ENCODE measurements at places on chromosomes 7 and 10. TPM values are rescaled to one million over a fixed set of nuclear protein-coding genes. Genes with fewer than 3 reads are reported as not detected.
A peak's percentile ranks its signal among the peaks of the same experiment; 100 is the strongest.

The LRRC18 gene
- total RNA-seq, result not detected

The CTNNA3 gene
- 6.9 TPM for total RNA-seq

- no peak for DNase-seq
- H3K27me3 ChIP-seq, result no peaks in the 10 kb centered on the region
- H3K27ac ChIP-seq, result no peak overlapping the region
- no peak overlapping the region for H3K4me3 ChIP-seq
Measured at GRCh38 chr7:139743267-139743966, 34.4 kb downstream of the HIPK2 start.

- H3K4me3 ChIP-seq, result no peak overlapping the region
- no peaks in the 10 kb centered on the region for H3K27me3 ChIP-seq
- no peak overlapping the region for H3K27ac ChIP-seq
- DNase-seq, result no peak
- no peaks in the 10 kb centered on the region for H3K4me1 ChIP-seq
- no peaks in the 10 kb centered on the region for H3K36me3 ChIP-seq
Measured at GRCh38 chr7:138849701-138850100, 51.7 kb upstream of the ATP6V0A4 start.

The HYAL4 gene
- not detected for total RNA-seq

DNA sequence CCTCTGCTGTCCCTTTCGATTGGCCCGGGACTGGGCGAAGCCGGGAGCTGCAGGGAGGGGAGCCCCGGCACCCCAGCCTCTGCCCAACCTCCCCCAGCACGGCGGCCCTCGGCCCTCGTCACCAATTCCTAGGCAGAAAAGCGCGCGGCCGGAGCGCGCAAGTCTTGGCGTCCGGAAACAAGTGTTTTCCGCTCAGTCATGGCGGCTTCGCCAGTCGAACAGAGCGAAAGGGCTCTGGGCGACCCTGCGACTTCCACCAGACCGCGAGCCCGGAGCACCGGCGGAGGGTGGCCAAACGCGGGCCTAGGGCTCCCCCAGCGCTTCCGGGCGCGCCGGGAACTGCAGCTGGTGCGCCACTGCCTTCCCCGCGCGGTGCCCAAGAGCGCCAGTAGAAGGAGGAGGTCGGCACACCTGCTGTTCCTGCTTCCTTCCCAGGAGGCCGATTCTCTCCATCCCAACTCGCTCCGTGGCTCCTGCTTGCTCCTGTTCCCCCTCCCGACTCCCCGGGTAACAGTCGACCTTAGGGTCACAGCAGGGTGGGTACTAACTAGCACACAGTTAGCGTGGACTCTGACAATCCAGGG, 729.9 kb downstream of the ZWINT start:
- peak overlapping the region; percentile 18 for H3K4me3 ChIP-seq
- no peaks in the 10 kb centered on the region for H3K27me3 ChIP-seq
- H3K27ac ChIP-seq, result no peak overlapping the region
- DNase-seq, result no peak
- no peaks in the 10 kb centered on the region for H3K36me3 ChIP-seq
- H3K4me1 ChIP-seq, result no peaks in the 10 kb centered on the region

DNA sequence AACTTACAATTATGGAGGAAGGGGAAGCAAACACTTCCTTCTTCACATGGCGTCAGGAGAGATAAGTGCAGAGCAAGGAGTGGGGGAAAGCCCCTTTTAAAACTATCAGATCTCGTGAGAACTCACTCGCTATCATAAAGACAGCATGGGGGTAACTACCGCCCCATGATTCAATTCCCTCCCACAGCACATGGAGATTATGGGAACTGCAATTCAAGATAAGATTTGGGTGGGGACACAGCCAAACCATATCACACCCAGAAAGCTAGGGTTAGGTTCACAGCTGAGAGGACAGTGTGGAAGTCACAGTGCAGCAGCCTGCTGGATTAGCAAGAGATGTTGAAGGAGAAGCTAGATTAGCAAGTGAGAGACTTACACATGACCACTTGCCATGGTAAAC, 81.6 kb downstream of the CRTAC1 start:
- no peaks in the 10 kb centered on the region for H3K27me3 ChIP-seq
- no peak for DNase-seq
- no peak overlapping the region for H3K27ac ChIP-seq
- no peak overlapping the region for H3K4me3 ChIP-seq
- no peaks in the 10 kb centered on the region for H3K36me3 ChIP-seq

- no peak overlapping the region for H3K27ac ChIP-seq
- no peaks in the 10 kb centered on the region for H3K36me3 ChIP-seq
- DNase-seq, result no peak
- H3K27me3 ChIP-seq, result no peaks in the 10 kb centered on the region
Measured at GRCh38 chr7:93011351-93012294, 106.2 kb downstream of the SAMD9 start.

DNA sequence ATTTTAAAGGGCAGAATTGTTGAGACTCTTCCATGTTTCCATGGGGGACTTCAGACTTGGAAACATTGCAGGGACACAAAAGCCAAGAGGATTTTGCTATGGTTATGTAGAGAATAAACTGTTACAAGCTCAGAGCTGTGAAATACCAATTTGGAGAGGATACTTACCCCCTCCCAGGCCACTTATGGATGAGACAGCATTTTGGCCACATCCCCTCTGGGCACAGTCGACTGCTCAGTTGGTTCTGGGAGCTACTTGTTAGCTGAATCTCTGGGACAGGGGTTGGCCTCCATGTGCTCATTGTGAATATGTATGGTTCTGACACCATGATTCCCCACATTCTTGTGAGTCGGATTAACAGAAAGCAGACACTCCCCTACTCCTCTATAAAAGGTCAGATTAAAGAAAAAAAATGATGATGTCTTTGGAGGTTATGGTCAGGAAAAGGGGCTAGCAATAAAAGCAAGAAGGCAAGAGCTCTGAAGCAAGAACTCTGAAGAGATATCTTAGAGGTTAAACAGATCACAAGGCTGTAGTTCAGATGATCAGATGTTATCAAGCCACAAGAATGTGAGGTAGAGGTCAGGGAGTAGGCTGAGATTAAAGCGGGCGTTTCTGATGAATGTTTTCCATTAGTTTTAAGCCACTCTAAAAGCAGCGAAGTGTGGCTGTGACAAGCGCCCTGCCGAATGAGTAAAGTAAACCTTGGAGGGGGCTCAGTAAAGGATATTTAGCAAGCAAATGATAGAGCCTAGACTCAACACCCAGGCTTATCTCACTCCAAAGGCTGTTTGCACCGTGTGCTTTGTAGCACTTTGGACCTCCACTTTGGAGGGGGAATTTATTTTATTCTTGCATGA, 17.2 kb downstream of the STAMBPL1 start:
- H3K4me3 ChIP-seq, result no peak overlapping the region
- no peak for DNase-seq
- H3K27me3 ChIP-seq, result no peaks in the 10 kb centered on the region
- peak overlapping the region; percentile 8 for H3K27ac ChIP-seq

The BHLHA15 gene
- total RNA-seq, result 1.6 TPM

The NXPH1 gene
- not detected for total RNA-seq

DNA sequence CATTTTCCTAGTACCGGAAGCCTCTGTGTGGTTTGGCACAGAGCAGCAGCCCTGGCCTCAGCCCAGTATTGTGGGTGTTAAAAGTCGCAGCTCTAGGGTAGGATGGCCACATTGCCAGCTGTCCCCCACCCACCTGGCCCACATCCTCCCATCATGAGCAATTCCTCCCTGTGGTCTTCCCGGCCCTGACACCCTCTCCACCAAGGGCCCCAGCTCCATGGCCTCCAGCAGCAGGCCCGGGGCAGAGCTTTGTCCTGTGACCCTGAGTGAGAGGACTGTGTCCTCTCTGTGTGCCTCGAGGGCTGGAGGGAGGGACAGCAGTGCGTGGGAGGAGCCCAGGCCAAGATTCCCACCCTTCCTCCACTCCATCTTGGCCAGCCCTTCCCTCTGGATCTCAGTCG, 93.7 kb downstream of the MYL10 start:
- H3K36me3 ChIP-seq, result no peaks in the 10 kb centered on the region
- no peak overlapping the region for H3K27ac ChIP-seq
- no peaks in the 10 kb centered on the region for H3K4me1 ChIP-seq
- DNase-seq, result no peak
- no peak overlapping the region for H3K4me3 ChIP-seq

DNA sequence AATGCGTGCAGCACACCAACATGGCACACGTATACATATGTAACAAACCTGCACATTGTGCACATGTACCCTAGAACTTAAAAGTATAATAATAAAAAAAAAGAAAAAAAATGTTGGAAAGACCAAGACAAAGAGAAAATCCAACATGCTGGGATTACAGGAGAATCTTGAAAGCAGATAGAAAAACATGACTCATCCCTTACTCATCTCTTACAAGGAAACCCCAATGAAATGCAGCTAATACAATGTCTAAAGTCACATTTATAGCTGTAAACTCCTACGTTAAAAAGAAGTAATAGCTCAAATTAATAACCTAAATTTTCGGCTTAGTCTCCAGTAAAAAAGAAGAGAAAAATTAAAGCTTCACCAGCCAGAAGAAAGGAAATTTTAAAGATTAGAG, 47.5 kb upstream of the DGKB start:
- H3K27me3 ChIP-seq, result no peaks in the 10 kb centered on the region
- no peaks in the 10 kb centered on the region for H3K4me1 ChIP-seq
- DNase-seq, result no peak
- no peak overlapping the region for H3K27ac ChIP-seq

GRCh38 chr7:89072081-89072480, 276.5 kb upstream of the TEX47 start:
- no peak overlapping the region for H3K27ac ChIP-seq
- H3K36me3 ChIP-seq, result no peaks in the 10 kb centered on the region
- H3K4me1 ChIP-seq, result no peaks in the 10 kb centered on the region
- DNase-seq, result no peak
- no peaks in the 10 kb centered on the region for H3K27me3 ChIP-seq

DNA sequence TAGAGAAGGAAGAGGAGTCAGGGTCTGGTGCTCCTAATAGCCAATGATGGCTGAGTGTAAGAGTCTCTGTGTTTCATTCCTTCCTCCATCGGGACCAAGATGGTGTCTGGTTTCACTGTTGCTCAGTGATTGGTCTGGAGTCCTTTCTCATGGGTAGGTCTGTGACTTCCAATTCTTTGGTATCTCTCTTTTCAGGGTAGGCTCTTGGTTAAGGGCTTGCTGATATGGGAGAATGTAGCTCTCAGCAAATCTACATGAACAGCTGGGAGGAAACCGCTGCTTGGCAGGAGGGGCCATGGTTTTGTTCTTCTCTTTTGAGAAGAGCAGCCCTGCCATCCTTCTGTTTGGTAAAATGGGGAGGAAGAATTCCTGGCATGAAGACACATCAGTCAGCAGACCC, 209.1 kb upstream of the PODXL start:
- no peaks in the 10 kb centered on the region for H3K4me1 ChIP-seq
- no peaks in the 10 kb centered on the region for H3K27me3 ChIP-seq
- no peak for DNase-seq

Data from uterus (tissue), 4 donors.